ENCODE measurements at places on chromosomes 12 and 14.

GRCh38 chr12:123941624-123942237, 30.9 kb downstream of the CCDC92 start:
- DNase-seq: no peak

DNA sequence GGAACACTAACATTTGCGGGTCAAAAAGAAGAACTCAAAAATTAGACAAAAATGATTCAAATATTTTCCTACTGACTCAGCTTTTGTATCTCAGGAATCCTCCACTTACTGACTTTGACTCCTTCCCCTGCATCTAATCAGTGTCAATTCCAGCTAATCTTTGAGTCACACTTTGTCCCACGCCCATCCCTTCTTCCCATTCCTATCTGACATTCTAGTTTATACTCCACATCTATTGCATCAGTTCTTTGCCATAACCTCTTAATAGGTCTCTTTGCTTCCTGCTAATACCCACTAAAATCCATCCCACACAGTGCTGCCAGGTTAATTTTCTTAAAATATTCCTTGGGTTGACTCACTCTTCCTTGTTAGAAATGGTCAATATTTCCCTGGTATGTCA, 19.1 kb downstream of the BBS10 start:
- DNase-seq: no peak

DNA sequence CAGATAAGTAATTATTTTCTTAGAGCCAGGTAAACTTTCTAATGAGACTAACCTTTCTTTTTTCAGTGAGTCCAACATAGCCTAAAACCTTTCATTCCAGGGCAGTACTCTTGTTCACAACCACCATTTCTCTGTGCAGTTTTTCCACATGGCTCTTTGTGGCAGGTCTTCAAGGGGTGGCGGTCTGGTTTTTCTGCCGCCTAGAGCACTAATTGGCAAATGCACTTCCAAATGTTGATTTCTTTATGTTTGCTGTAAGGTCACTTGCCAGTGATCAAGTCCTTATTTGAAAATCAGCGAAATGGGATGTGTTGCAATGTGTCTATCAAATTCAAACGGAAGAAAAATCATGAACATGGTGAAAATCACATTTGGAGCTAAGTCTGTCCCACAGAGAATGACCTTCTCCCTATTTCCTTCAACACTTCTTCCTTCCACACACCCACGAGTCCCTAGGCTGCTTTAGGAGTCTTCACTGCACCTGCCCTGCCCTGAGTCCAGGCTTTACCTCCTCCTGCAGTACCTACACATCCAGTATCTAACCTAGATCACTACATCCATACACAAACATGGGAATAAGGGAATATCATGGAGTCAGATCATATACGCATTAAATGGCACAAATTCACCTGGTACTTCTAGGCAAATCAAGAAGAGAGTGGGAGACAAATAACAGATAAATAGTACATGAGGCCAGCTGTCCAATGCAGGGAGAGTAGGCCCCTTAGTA, 1.9 kb downstream of the SRGAP1 start:
- DNase-seq: no peak

GRCh38 chr12:34397591-34398365, 375.5 kb downstream of the ALG10 start:
- DNase-seq: no peak

- DNase-seq: no peak
Measured at GRCh38 chr14:74655599-74656395, 43.8 kb upstream of the LTBP2 start.

- no peak for DNase-seq
Measured at GRCh38 chr14:102898776-102899515, 23.5 kb upstream of the AMN start.

DNA sequence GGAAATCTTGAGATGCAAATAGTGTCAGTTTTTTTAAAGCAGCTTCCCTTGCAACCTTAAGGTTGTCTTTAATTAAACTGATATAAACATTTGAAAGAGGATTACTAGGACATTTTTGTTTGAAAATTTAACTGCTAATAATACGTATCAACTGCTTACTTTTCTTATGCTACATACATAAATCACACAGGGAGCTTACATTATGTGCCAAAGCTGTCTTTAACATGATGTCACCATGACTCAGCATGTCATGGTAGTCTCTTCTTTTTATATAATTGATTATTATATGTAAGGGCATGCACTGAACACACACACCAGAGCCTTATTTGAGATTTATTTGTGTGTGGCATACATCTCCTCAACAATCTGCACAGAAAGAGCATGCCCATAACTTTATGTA, 63.0 kb upstream of the PTHLH start:
- no peak for DNase-seq

- DNase-seq: no peak
Measured at GRCh38 chr12:109541413-109541726, 31.9 kb downstream of the MMAB start.

DNA sequence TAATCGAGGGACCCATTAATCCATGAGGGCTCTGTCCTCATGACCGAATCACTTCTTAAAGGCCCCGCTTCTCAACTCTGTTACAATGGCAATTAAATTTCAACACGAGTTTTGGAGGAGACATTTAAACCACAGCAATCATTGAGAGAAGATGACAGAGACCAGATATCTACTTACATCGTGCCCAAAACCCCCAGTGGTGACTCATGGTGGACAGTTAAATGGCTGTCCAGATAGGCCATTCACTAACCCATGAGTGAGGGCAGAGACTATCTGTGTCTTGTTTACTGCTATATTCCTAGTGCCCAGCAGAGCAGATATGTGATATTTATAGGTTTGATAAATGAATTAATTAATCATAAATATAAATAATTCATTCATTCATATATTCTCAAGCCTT, 20.0 kb upstream of the FLVCR2 start:
- DNase-seq: no peak

GRCh38 chr12:27105746-27106536, 23.6 kb upstream of the C12orf71 start:
- no peak for DNase-seq

DNA sequence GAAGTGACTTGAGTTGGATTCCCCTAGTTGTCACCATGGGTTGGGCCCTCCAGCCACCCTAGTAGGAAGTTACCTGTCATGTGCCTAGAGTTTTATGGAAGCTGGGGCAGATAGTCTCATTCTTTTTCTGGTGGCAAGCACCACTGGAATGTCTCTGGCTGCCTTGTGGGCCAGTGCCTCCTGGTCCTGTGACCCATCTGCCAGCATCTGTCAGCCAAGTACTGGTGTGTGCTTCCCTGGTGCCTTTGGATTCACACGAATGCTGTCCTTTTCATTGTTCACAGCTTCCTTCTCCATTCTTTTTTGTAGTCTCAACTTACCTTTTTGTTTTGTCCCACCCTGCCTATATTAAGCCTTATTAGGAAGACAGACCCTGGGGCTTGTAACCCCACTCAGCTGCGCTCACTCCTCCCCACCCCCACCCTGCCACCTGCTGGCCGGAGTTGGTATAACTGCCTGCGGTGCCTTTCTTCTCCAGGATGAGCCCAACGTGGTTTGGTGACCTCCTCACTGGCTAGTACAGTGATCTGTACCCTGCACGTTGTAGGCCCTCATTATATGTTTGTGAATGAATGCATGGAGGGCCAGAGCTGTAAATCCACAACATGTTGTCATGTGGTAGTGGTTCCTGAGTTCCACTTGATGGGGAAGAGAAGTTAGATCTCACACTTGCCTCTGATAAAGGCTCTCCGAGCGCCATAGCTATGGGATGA, 125.7 kb downstream of the TSPAN9 start:
- peak; percentile 11 for DNase-seq

- no peak for DNase-seq
Measured at GRCh38 chr12:71240946-71241345, 83.1 kb upstream of the TSPAN8 start.

DNA sequence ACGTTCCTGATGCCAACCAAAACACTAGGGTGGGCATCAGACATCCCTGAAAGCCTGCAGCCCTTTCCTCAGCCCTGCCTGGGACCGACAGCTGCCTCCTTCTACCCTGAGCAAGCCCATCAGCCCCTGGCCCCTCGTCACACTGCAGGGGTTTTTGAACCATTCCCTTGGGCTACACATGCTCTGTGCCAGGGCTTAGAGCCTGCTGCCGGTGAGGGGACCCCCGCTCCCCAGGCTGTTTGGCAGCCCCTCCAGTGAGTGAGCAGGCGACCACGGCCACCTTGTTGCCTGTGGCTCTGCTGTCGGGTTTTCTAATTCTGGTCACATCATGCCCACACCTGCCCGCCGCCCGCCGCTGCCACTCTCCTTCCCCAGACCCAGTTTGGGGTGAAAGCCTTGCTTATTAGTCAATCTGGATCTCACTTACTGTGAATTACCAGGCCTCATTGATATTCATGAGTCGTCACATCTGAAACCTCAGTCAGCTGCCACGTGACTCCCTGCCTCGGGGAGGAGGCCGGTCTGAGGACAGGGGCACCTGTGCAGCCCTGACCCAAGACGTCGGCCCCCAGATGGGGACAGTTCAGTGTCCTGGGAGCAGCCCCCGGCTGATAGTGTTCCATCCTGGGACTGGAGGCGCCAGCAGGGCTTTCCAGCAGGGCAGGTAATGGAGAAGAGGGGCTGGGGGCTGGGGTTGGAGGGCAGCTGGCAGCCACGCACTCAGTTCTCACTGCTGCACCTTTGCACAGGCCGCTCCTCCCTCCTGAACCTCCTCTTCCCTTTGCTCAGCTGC, 163.0 kb downstream of the RBM19 start:
- DNase-seq: no peak

- DNase-seq: no peak
Measured at GRCh38 chr12:68148261-68148951, 11.1 kb downstream of the IFNG start.

DNA sequence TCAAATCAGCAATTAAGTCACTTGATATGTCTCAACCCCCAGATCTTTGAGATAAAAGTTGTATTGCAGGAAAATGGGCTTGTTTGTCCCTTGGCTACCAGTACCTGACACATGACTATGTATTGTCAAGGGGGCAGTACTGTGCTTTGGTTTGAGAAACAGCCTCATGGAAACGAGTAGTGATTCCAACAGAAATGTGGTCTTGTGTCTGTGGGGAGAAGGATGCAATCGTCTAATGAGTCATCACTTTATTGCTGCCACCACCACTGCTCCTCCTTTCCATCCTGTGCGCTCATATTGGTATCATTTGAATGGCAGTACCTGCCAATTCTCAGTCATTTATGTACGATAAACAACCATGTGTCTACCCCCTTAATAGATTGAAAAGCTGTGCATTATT, 72.8 kb upstream of the ARHGAP5 start:
- DNase-seq: no peak

- no peak for DNase-seq
Measured at GRCh38 chr14:91331721-91332120, 85.9 kb downstream of the CCDC88C start.

DNA sequence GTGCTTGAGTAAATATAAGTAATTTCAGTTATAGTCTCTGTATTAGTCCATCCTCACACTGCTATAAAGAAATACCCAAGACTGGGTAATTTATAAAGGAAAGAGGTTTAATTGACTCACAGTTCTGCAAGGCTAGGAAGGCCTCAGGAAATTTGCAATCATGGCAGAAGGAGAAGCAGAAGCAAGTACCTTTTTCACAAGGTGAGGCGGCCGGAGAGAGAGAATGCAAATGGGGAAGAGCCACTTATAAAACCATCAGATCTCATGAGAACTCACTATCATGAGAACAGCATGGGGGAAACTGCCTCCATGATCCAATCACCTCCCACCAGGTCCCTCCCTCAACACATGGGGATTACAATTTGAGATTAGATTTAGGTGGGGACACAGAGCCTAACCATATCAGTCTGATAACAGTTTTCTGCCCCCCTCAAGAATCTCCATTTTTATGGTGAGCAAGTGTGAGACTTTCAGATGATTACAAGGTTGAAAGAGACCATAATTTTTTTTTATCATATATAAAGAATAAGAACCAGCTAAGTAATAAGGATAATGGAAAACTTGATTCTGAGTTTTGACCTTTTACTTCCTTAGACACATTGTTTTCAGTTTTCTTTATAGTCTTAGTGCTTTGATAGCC, 35.6 kb downstream of the LEMD3 start:
- DNase-seq: no peak

- DNase-seq: no peak
Measured at GRCh38 chr12:68462803-68463202, 130.6 kb upstream of the MDM1 start.

DNA sequence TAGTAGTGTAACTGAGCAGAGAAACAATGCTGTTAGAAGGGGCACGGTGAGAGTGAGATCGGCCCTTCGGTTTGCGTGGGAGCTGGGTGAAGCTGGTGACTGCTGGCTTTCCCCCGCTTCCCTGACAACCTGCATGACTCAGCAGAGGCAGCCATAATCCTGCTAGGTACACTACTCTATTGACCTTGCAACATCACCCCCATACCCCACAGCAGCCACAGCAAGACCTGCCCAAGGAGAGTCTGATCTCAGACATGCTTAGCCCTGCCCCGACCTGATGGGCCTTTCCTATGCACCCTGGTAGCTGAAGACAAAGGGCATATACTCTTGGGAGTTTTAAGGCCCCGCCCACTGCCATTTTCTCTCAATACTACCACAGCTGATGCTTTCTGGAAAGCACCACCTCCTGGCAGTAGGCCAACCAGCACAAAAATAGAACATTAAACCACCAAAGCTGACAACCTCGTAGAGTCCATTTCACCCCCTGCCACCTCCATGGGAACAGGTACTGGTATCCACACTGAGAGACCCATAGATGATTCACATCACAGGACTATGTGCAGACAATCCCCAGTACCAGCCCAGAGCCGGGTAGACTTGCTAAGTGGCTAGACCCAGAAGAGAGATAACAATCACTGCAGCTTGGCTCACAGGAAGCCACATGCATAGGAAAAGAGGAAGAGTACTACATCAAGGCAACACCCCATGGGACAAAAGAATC, 75.9 kb upstream of the RGS6 start:
- DNase-seq: no peak

GRCh38 chr12:14417715-14418114, 52.2 kb downstream of the ATF7IP start:
- peak; percentile 26 for DNase-seq

DNA sequence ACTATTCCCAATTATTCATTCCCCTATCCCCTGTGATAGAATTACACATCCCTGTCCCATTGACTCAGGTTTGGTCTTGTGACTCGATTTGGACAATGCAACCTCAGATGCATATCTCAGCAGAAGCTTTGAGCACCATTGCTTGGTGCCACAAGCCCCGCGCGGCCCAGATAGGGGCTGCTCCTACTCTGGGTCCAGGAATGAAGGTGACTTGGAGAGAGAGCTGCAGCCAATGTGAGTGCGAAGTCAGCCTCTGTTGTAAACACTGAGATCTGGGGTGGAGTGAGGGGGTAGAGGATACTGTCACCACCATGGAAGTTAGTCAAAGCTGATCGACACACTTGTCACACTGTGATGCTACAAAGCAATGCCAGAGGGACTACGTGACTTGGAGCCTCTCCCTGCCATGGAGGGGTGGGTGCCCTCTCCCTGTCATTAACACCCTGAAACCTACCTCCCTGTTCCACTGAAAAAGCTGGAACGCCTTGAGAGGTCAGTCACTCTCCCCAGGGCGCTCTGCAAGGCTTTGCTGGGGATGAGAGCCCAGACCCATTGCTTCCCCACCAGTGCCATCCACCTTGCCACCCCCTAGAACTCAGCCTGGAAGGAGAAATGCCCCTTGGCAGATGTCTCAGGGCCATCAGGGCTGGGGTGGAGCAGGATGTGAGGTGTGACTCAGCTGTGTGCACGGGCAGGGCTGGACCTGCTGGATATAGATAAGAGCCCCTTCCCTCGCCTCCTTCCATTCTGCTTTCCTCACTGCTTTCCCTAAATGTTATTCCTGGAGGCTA, 6.6 kb upstream of the PLEK2 start:
- no peak for DNase-seq

Measured in activated T-helper 1 cell treated with Interleukin-2 at 50 U/mL for 16 hours (primary cell).